ENCODE measurements at places on chromosomes 7 and 10.
A peak's percentile ranks its signal among the peaks of the same experiment; 100 is the strongest.

DNA sequence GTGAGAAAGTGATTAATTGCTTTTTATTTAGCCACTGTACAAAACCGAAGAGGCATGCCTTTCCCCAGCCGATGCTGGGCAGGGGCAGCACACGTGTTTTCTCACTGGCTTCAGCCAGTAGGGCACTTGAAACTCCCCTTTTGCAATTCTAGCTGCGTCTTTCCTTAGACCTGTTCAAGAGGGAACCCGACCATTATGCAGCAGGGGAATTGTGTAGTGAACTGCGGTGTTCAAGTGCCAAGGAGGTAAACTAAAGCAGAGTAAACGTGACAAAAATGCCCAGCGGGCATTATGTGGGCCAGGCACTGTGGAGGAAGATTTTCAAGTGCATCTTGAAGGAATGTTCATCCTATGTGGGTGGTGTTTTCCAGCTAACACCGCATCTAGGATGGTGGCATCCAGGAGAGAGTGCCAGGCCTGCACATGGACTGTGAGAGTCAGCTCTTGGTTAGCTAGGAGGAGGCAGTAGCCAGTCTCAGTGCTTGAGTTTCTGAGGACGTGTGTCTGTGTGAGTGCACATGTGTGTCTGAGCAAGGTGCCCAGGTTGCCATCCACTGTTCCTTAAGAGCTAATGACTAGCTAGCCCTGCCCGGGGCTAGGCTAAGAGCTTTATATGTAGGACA is 3.3 kb downstream of the WIPF3 start:
- DNase-seq: no peak

- DNase-seq: no peak
Observed at GRCh38 chr7:46705386-46706255, 784.5 kb upstream of the IGFBP3 start.

- DNase-seq: no peak
Observed at GRCh38 chr10:110395350-110396283, 90.9 kb upstream of the SMNDC1 start.

DNA sequence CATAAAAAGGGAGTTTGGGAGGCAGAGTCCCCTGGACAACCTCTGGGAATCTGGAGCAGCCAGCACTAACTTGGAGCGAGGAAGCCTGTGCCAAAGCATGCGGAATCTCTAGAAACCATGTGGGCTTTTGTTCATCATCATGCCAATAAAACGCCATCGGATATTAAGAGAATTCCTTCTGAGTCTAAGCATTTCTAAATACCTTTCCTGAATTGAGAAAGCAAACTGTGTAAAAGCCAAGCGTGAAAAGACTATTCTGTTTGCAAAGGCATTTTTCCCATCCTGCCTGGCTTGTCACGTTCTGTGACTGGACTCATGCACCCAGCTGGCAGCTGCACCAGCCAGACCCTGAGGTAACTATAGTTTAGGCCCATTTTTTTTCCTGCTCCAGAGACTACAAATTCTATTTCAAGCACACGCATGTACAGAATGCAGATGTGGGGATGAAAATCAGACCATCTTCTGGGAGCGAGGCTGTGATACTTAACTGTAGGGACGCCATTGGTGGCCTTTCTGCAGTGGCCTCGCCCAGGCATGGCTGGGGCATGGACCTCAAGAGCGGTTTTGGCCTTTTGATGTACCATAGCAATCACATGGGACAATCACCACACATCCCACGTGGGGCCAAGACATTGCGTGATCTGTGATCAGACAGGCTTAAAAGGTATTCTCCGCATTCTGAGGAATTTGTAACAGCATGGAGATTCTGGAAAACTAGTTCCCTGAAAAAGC is 218.9 kb downstream of the KIAA1217 start:
- no peak for DNase-seq

- peak; percentile 46 for DNase-seq
Observed at GRCh38 chr10:119313644-119314043, 106.3 kb downstream of the GRK5 start.

DNA sequence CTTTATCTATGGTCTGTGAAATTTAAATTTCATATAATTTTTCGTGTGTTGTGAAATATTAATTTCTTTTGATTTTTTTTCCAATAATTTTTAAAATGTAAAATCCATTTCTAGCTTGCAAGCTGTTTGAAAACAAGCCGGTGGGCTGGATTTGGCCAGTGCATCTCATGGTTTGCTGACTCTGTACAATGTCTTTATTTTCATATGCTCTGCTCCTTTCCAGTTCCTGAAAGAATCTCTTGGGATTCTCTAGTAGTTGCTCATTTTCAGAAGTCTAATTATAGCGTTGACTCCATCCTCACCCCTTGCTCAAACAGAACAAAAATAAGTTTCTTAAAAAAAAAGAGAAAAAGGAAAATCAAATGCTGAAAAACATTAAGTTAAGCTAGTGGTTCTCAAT is 21.4 kb downstream of the UBN2 start:
- DNase-seq: no peak

DNA sequence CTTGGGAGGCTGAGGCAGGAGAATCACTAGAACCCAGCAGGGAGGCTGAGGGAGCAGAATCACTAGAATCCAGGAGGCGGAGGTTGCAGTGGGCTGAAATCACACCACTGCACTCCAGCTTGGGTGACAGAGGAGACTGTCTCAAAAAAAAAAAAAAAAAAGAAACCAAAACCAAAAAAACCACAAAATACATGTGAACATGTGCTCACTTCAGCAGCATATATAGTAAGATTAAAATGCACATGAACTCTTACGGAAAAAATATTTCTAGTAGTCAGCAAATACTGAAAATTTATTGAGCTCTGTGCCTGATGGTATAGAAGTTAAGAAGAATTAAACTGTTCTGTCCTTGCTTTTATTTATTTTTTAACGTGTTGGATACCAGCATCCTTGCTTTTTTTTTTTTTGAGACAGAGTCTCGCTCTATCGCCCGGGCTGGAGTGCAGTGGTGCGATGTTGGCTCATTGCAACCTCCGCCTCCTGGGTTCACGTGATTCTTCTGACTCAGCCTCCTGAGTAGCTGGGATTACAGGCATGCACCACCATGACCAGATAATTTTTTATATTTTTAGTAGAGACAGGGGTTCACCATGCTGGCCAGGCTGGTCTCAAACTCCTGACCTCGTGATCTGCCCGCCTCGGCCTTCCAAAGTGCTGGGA is 9.6 kb upstream of the ZNF487 start:
- no peak for DNase-seq

DNA sequence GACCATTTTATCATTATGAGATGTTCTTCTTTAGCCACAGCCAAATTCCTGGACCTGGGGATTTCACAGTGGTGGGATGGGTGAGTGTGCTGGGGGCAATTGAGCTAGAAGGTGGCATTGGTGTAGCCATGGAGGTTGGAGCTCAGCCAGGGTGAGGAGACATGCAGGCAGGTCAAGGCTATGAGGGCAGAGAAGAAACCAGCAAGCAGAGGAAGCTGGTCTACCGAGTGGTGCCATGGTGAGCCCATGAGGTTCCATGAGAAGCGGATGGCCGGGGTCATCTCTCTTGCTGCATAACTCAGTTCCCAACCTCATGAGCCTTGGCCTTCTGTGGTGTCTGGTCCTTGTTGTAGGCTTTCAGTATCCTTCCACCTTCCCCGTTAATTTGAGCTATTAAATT is 91.4 kb downstream of the CARD11 start:
- no peak for DNase-seq

- DNase-seq: no peak
Observed at GRCh38 chr7:2465928-2466327, 10.3 kb downstream of the GRIFIN start.

DNA sequence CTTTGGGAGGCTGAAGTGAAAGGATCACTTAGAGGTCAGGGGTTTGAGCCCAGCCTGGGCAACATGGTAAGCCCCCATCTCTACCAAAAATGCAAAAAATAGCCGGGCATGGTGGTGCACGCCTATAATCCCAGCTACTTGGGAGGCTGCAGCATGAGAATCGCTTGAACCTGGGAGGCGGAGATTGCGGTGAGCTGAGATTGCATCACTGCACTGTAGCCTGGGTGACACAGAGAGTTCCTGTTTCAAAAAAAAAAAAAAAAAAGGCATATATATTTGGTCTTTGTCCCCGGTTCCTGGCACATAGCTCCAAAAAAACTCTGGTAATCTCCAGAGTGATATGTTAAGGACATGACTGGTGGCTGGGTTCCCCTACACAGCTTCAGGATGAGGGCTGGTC is 147.3 kb downstream of the SEC23IP start:
- no peak for DNase-seq

DNA sequence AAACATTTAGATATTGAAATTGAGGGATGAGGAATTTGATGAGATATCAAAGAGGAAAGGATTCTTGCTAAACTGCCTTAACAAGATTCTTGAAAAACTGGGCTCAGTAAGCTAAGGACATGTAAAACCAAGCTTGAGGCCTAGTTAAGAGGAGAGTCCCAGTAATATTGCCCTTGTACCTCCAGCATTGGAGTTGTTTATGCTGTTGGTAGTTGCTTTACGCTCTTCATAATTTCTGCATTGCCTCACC is 156.1 kb upstream of the TRIM24 start:
- DNase-seq: no peak

DNA sequence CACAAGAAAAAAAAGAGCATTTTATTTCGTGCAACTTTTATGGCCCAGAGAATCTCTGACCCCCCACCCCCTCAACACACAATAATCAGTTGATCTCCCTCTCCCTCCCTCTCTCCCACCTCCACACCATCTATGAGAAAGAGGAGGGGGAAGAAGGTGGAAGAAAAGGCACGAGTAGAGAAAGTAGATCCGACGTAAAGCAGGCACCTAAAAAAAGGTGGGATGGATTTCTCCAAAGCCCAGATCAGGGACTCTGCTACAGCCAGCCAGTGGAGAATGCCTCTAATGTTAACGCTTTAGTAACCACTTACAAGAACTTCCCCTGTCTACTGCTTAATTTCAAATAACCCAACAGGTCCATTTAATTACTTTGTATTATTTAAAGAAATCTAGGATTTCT is 24.4 kb downstream of the KMT2C start:
- no peak for DNase-seq

GRCh38 chr10:101559596-101560297 is 28.3 kb downstream of the POLL start:
- no peak for DNase-seq

GRCh38 chr10:19546224-19546623 is 270.0 kb upstream of the PLXDC2 start:
- DNase-seq: no peak

DNA sequence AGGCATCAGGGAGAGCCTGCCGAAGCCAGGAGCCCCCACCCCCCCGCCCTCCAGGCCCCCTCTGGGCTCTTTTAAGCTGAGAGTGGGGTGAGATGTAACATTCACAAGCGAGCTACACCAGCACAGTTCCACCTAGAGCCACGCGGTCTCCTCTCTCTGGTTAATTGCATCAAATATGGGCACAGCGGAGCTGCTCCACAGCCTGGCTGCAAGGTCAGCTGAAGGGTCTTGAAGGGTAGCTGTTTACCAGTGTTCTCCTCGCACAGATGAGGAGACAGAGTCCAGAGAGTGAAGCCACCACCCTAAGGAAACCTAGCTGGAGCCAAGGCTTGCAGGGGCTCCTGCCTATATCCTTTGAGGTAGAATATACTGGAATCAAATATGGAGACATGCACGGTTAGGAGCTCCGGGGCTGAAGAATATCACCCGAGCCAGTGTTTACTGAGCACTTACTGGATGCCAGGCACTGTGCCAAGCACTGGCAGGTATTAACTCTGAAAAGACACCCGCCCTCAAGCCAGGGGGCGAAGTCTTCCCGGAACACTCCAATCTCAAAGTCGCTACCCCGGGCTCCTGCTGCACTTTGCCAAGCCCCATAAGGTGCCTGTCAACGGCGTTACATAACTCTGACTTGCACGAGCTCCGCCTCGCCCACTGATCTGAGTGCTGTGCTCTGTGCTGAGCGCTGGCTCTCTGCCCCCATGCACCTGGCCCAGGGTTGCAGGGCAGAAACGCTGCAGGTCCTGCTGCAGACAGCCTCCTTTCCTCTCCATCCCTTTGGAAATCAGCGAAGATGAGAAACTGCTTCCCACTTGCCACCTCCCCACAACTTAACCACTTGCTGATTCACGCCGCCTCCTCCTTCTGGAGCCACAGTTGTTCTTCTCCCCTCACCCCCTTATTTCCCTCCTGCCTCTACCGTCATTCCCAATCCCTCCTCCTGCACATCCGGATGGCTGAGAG is 5.4 kb downstream of the CHST15 start:
- no peak for DNase-seq

DNA sequence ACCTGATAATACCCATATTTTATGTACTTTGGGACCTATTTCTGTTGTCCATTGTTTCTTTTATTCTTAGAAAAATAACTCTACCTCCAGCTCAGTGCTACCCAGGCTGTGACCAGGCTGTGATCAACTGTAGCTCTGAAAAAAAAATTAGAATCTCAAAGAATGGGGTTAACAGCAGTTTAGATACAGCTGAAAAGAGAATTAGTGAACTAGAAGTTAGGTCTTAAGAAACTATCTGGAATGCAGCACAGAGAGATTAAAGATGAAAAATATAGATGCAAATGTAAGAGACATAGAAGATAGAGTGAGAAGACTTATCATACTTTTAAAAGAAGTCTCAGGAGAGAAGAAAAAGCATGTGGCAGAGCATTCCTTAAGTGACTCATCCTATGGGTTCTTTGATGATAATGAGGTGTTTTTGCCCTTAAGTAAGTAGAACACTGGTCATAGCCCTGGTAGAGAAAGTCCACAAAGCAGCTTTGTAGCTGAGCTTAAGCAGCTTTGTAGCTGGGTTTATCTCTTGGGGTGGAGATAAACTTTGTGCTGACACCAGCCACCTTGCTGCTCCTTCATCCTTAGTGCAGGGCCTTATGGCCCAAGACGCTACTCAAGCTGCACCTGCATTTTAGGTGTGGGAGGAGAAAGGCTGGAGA is 27.3 kb upstream of the SFRP5 start:
- DNase-seq: no peak

DNA sequence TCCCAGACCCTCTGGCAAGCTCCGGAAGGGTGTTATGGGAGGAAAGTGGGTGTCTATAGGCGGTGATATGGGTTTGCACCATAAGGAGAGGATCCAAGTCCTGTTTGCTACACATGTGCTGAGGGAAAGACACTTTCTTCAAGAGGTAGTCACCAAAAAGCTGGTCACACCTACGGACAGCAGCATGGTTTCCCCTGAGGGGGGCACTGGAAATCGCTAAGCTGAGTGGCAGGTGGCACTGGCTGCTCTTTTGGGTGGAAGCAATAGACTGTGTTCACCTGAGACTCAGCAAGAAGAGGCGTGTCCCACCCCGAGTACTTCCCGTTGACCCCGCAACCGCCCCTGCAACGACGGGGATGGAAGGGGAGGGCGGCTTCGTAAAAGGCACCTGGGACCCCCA is 1.8 kb upstream of the FOXI2 start:
- no peak for DNase-seq

- DNase-seq: no peak
Observed at GRCh38 chr10:132546567-132547420, 9.2 kb downstream of the INPP5A start.
